ENCODE measurements at places on chromosomes 1 and 21. TPM values are rescaled to one million over a fixed set of nuclear protein-coding genes. Genes with fewer than 3 reads are reported as not detected.
A peak's percentile ranks its signal among the peaks of the same experiment; 100 is the strongest.

DNA sequence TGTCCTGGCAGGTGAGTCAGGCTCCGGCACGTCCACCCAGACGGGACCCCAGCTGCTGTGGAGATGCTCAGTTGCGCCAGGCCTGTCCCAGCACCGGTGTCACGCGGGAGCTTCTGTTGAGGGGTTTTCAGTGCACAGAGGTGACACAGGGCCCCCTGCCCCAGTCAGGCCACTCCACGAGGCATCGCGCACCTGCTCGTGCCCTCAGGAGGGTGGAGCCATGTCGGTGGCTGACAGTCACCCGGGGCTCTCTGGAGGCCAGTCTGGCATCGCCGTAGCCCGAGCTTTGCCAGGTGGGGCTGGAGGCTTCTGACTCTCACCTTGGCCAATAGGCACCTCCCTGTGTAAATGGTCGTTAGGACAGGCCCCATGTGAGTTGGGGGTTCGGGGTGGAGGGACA lies 11.1 kb downstream of the TMEM240 start:
- DNase-seq = no peak
- H3K36me3 ChIP-seq = peaks cover 12% of the 10 kb centered on the region
- H3K4me3 ChIP-seq = no peak overlapping the region
- H3K27me3 ChIP-seq = no peaks in the 10 kb centered on the region

GRCh38 chr1:64323054-64323453 lies 119.6 kb downstream of the UBE2U start:
- peaks cover 5% of the 10 kb centered on the region for H3K27me3 ChIP-seq
- no peaks in the 10 kb centered on the region for H3K36me3 ChIP-seq
- H3K27ac ChIP-seq = no peak overlapping the region

The VCAM1 gene
- 3.0 TPM for polyA plus RNA-seq

The RHEX gene
- not detected for polyA plus RNA-seq

DNA sequence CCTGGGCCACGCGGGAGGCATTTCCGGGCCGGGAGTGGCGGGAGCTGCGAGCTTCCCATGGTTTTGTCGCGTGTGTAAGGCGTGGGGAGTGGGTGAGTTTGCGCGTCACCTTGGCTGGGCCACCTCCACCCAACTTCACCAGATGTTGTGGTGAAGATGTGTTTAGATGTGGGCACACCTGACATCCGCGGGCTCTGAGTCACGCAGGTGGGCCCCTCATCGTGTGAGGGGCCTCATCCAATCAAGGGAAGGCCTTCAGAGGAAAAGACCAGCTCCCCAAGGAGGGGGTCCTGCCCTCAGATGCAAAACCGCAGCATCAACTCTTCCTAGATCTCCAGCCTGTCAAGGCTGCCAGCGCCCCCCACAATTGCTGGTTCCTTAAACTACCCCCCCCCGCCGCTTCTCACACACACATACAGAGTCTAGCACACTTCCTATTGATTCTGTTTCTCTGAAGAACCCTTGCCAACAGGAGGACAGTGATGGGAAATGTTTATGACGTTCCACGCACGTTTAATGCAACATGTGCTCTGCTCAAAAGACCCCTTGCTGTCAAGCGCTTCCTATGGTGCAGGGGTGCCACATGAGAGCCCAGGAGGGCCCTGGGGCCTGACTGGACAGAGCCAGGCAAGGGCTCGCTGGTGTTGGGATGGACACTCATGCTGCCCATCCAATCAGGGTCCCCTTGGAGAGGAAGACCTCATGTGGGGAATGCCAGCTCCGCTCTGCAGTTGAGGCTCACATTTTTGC lies 11.9 kb downstream of the ACTRT2 start:
- no peak overlapping the region for H3K4me3 ChIP-seq
- no peak overlapping the region for H3K27ac ChIP-seq
- H3K27me3 ChIP-seq = no peaks in the 10 kb centered on the region

The GRHL3 gene
- not detected for polyA plus RNA-seq

GRCh38 chr1:53182111-53182593 lies 14.5 kb upstream of the CPT2 start:
- H3K27me3 ChIP-seq = no peaks in the 10 kb centered on the region
- no peak overlapping the region for H3K4me3 ChIP-seq
- peak; percentile 69 for DNase-seq
- peak overlapping the region; percentile 58 for H3K27ac ChIP-seq

DNA sequence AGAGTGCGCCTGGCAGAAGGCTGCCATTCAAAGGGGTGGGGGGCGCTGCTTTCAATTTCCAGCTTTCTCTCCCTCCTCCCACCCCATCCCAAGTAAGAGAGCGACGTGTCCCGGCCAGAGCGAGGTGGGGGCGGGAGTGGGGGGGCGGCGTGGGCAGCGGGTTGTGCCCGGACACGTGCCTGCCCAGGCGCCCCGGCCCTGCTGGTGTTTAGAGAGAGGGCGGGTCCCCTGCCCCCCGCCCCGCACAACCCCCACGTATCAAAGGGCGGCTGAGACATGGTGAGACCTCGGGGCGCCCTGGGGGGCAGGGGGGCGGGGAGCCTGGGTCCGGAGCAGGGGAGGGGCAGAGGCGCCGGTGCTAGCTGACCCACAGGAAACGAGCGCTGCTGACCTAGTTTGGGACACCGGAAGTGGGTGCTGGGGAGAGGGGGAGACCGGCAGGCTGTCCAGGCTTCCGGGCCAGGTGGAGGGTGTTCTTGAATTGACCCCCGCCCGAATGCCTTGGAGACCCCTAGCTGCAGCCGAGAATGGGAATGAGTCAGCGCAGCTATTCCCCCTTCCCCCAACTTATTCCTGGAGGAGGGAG lies 1.3 kb downstream of the ZBTB7B start:
- peak; percentile 63 for DNase-seq
- H3K4me3 ChIP-seq = peak overlapping the region; percentile 98
- H3K27me3 ChIP-seq = no peaks in the 10 kb centered on the region
- peaks cover 27% of the 10 kb centered on the region for H3K4me1 ChIP-seq

GRCh38 chr1:205532996-205533735 lies 28.7 kb downstream of the CDK18 start:
- H3K4me3 ChIP-seq = no peak overlapping the region
- peaks cover 8% of the 10 kb centered on the region for H3K4me1 ChIP-seq
- no peak for DNase-seq
- H3K36me3 ChIP-seq = no peaks in the 10 kb centered on the region
- H3K27ac ChIP-seq = no peak overlapping the region

- no peaks in the 10 kb centered on the region for H3K4me1 ChIP-seq
- no peak for DNase-seq
- no peak overlapping the region for H3K27ac ChIP-seq
- peaks cover 6% of the 10 kb centered on the region for H3K27me3 ChIP-seq
- H3K36me3 ChIP-seq = no peaks in the 10 kb centered on the region
- no peak overlapping the region for H3K4me3 ChIP-seq
Observed at GRCh38 chr1:160708118-160708517, 3.5 kb downstream of the CD48 start.

The BSND gene
- polyA plus RNA-seq = not detected

DNA sequence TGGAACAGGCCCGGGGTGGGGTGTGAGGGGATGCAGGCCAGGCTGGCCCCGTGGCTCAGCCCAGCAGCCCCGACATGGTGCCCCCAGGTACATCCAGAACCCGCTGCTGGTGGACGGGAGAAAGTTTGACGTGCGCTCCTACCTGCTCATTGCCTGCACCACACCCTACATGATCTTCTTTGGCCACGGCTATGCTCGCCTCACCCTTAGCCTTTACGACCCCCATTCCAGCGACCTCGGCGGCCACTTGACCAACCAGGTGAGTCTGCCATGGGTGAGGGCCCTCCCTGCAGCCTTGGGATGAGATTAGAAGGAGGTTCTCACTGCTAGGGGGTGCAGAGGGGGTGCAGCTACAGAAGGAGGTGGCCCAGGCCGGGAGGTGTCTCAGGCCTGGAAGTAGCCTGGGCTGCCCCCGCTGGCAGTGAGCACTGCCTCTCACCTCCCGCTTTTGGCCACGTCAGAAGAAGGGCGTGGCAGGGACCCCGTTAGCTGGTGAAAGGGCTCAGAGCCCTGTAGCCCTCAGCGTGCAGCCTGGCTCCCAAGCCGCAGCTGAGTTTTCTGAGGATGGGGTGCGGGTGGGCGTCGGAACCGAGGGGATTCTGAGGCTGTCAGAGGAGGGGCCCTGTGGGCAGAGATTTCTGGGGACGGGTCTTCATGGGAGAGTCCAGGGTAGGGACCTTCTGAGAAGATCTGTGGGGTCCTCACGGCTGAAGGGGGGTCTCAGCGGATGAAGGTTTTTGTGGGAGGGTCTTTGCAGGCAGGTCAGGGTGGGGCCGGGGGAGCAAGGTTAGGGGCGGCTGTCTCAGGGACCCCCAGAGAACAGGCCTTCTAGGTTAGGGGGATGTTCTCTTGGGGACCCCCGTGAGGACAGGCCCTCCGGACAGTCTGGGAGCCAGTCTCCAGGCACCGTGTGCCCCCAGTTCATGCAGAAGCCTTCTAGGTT lies 10.4 kb downstream of the TTLL10 start:
- DNase-seq = no peak
- no peaks in the 10 kb centered on the region for H3K27me3 ChIP-seq
- no peaks in the 10 kb centered on the region for H3K36me3 ChIP-seq
- no peak overlapping the region for H3K4me3 ChIP-seq
- no peaks in the 10 kb centered on the region for H3K4me1 ChIP-seq

- no peak overlapping the region for H3K4me3 ChIP-seq
- no peaks in the 10 kb centered on the region for H3K36me3 ChIP-seq
- no peak overlapping the region for H3K27ac ChIP-seq
Observed at GRCh38 chr1:27225621-27226020, 8.8 kb upstream of the WDTC1 start.

Data from GM23248 (cell line).